ENCODE measurements at places on chromosomes 2 and 18.
A peak's percentile ranks its signal among the peaks of the same experiment; 100 is the strongest.

DNA sequence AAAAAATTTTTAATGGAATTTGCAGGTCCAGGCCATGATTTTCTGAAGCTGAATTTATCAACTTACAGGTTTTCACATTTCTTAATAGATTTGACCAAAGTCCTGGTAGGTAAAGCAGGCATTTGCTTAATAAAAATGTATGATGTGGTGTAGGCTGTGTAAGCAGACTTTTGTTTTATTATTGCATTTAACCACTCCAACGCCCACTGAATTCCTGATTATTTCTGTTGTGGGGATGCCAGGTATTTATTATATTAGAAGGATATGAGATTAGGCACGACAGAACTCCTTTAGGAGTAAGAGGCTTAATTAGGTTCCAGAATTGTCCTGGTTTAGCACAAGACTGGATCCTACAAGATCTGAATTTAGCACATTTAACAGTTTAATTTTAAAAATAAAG lies 111.1 kb downstream of the ADCYAP1 start:
- DNase-seq, result no peak

GRCh38 chr2:106282462-106283170 lies 88.5 kb upstream of the UXS1 start:
- no peak for DNase-seq

GRCh38 chr18:78632111-78632541 lies 347.5 kb upstream of the SALL3 start:
- DNase-seq, result peak; percentile 12

DNA sequence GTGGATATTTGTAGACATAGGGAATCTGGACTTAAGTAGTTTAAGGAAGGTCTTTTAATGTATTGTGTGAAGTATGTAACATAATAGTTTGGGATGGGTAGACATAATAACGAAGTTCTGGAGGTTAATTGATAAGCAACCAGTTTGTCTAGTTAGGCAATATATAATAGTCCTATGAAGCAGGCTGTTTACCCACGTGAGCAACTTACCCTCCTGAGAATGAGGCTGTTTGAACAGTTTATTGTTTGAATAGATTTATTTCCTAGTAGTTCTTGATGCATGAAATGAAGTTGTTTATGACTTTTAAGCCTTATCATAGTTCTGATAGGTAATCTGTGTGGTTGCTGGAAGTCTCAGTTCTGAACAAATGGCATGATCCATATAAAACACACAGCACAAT lies 361.5 kb downstream of the GALNT13 start:
- no peak for DNase-seq

GRCh38 chr2:153100151-153100550 lies 378.4 kb downstream of the RPRM start:
- DNase-seq, result no peak

DNA sequence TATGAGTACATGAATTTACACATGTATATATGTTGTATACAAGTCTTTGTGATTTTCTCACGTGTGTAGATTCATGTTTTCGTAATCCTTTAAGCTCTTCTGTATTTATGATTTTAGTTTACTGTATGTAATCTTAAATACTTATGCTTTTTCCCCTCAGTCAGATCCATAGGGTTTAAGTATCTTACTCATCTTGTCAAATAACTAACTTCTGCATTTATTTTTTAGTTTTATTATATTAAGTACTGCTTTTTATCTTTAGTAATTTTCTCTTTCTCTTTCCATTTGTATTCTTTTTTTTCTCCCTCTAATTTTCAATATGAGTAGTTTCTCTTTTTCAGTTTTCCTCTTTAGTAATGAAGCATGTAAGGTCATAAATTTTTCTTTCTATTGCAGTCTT lies 179.4 kb downstream of the LCLAT1 start:
- no peak for DNase-seq

GRCh38 chr2:109381327-109381820 lies 232.4 kb downstream of the SEPTIN10 start:
- no peak for DNase-seq

DNA sequence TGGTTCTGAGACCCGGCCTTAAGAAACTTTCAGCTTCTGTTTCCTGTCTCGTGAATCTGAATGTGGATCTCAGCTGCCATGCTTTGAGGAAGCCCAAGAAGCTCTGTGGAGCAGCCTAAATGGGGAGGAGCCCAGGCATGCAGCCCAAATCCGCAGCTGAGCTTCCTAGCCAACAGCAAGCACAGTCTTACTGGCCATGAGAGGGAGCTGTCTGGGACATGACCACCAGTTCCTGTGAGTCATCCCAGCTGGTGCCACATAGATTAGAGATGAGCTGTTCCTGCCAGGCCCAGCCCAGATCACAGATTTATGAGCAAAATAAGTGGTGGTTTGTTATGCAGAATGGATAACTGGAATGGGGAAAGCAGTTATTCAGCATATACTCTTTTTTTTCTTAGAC lies 224.4 kb upstream of the APCDD1 start:
- peak; percentile 45 for DNase-seq

DNA sequence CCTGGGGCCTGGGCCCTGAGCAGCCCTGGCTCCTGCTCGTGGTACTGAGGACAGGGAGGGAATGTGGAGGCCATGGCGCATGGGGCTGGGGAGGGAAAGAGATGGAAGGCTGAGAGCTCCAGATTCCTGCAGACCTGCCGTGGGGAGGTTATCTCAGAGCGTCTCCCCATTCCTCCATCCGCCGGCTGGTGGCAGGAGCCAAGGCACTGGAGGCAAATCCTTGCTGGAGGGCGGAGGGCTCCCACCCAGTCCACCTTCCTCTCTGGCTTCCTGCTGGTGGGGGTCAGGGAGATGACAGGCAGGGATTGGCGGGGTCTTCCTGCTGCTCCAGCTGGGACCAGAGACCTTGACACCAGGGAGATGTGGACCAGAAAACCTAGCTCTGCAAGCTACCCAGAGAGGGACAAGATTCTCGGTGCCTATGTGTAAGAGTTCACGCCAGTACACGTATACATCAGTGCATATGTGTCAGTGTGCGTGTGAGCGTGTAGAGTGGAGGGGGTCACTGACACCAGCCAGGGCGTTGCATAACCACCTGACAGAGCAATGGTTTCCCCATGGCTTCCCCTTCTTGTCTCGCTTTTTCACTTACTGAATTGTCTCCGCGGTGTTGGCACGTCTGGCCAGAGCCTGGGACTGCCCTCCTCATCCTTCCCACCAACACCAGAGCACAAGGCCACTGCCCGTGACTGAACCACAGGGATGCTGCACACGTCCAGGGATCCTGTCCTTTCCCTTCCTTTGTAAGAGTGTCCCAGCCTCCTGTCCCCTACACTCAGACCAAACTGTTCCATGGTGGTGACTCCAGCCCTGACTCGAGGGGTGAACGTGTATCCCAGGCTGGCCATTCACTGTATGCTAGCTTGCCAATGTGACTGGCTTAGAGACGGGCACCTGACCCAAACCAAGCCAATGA lies 15.8 kb upstream of the SEMA4C start:
- peak; percentile 64 for DNase-seq

- DNase-seq, result no peak
Observed at GRCh38 chr18:35861367-35862118, 110.9 kb upstream of the RMP24 start.

GRCh38 chr2:696463-696862 lies 19.3 kb upstream of the TMEM18 start:
- no peak for DNase-seq

- DNase-seq, result peak; percentile 4
Observed at GRCh38 chr2:65663831-65664407, 231.5 kb upstream of the SPRED2 start.

- peak; percentile 40 for DNase-seq
Observed at GRCh38 chr18:653512-653911, 3.9 kb upstream of the TYMS start.

- DNase-seq, result no peak
Observed at GRCh38 chr18:77560341-77560992, 310.8 kb downstream of the GALR1 start.

DNA sequence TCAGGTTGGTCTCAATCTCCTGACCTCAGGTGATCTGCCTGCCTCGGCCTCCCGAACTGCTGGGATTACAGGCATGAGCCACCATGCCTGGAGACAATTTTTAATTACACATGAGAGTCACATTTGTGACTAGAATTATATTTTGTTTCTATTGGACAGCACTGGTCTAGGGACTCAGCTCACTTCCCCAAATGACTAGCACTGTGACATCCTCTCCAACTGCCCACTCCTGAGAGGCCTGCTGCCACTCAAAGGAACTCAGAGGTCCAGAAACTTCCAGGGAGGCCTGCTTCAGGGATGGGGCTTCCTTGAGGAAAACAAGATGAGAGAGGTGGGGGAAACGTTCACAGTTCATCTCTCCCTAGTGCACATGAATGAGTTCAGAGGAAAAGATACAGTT lies 29.5 kb downstream of the TMEM163 start:
- no peak for DNase-seq

DNA sequence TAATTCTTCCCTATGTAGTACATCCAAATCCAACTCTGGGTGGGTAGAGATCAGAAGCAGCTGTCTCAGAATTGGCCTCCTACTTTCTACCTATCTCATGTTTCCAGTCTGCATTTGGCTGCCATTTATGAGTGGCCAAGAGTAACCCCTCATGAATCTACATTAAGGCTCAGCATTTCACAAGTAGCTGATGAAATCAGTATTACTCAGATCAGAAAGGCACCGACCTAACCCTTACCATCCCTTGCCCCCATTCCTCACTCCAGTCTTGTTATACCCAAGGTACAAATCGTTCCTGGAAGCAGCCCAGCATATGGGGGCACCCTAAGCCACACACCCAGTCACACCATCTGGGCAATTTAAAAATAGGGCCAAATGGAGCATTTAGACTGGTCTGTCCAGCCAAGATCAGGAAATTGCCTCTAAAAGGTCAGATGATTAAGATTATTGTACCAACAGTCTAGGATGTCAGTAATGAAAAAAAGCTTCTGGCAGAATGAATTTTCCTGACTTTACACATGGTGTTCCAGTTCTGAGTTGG lies 37.1 kb downstream of the CD28 start:
- DNase-seq, result no peak

GRCh38 chr18:63191413-63191812 lies 128.2 kb downstream of the BCL2 start:
- DNase-seq, result no peak

- no peak for DNase-seq
Observed at GRCh38 chr2:137262594-137262993, 497.2 kb downstream of the THSD7B start.

DNA sequence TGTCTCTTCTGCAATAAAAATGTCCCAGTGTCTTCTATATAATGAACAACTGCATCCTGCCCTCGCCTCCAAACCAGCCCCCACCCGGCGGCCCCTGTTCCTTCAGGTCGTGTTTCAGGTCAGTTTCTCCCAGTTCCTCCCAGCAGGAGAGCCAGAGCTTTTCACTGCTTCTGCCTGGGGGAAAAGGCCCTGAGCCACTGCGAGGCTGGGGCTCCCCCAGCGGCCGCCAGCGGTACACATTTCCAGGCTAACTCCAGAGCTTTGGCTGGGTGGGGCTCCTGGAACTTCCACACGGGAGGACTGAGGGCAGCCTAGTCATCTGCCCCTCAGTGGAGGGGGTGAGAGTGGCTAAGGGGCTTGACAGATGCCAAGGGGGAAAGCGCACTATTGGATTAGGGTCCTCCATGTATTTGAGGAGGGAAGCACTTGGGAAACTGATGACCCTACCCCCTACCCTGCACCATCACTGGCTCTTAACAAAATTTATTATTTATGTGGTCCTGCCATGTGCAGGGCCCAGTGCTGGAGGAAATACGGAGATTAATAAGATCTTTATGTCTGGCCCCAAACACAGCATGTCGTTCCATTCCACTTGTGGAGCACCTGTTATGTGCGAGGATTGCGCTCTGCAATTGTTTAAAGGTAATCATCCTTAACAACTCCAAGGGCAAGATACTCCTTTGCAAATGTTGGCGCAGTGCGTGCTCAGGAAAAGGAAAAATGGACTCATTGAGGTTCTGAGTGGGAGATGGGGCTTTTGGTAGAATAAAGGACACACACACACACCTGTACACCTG lies 17.3 kb upstream of the CYS1 start:
- no peak for DNase-seq

DNA sequence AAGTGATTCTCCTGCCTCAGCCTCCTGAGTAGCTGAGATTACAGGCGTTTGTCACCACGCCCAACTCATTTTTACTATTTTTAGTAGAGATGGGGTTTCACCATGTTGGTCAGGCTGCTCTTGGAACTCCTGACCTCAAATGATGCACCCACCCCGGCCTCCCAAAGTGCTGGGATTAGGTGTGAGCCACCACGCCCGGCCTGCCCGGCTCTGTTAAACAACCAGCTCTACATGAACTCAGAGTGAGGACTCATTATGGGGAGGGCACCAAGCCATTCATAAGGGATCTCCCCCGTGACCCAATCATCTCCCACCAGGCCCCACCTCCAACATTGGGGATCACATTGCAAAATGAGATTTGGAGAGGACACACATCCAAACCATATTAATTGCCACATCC lies 8.8 kb downstream of the ATIC start:
- no peak for DNase-seq

GRCh38 chr2:157309878-157310277 lies 15.7 kb downstream of the ERMN start:
- no peak for DNase-seq

- no peak for DNase-seq
Observed at GRCh38 chr2:11813951-11814350, 67.5 kb downstream of the LPIN1 start.

GRCh38 chr18:72940986-72941385 lies 73.2 kb upstream of the NETO1 start:
- no peak for DNase-seq

DNA sequence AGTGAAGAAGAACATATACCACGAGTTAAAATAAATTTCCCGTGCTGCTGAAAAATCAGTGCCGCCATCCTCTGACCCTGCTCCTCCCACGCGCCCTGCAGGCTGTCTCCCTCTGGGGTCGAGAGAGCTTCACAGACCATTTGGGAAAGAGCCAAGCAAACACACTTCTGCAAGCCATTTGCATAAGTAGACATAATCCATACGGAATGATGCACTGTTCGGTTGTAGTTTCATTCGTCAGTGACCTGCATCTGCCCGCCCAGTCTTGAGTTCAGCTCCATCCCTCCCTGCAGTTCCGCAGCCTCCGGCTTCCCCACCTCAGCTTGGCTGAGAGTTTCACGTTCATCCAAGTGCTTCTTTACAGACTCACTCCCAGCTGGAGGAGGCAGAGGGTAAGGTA lies 69.6 kb downstream of the TRAPPC12 start:
- no peak for DNase-seq

- DNase-seq, result peak; percentile 81
Observed at GRCh38 chr2:173881461-173881860, 83.7 kb downstream of the SP3 start.

GRCh38 chr18:78984941-78985784 lies 5.5 kb downstream of the SALL3 start:
- DNase-seq, result no peak

- no peak for DNase-seq
Observed at GRCh38 chr18:11996190-11996754, 15.0 kb downstream of the IMPA2 start.

All from HL-60 (cell line).